Heart right ventricle (tissue), 16 donors: ENCODE measurements at places on chromosomes 2 and 18.
A peak's percentile ranks its signal among the peaks of the same experiment; 100 is the strongest.

DNA sequence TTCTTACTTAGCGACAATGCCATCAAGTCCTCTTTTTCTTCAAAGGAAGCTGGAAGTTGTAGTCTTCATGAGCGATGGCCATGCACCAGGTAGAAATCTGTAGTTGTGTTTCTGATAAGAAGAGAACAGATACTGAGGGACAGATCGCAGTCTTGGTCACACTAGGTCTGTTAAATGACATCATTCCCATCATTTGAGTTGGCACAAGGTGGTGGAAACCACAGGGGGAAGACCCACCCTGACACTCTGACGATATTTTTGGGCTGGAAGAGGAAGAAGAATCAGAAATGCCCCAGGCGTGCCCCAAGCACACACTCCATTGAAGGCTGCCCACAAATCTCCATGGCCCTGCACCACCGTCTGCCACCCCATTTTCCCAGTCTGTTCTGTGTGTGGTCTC lies 89.0 kb upstream of the BOD1L2 start:
- H3K4me1 ChIP-seq, result no peaks in the 10 kb centered on the region
- no peak for DNase-seq
- H3K4me3 ChIP-seq, result no peak overlapping the region
- H3K27me3 ChIP-seq, result peaks cover 27% of the 10 kb centered on the region

DNA sequence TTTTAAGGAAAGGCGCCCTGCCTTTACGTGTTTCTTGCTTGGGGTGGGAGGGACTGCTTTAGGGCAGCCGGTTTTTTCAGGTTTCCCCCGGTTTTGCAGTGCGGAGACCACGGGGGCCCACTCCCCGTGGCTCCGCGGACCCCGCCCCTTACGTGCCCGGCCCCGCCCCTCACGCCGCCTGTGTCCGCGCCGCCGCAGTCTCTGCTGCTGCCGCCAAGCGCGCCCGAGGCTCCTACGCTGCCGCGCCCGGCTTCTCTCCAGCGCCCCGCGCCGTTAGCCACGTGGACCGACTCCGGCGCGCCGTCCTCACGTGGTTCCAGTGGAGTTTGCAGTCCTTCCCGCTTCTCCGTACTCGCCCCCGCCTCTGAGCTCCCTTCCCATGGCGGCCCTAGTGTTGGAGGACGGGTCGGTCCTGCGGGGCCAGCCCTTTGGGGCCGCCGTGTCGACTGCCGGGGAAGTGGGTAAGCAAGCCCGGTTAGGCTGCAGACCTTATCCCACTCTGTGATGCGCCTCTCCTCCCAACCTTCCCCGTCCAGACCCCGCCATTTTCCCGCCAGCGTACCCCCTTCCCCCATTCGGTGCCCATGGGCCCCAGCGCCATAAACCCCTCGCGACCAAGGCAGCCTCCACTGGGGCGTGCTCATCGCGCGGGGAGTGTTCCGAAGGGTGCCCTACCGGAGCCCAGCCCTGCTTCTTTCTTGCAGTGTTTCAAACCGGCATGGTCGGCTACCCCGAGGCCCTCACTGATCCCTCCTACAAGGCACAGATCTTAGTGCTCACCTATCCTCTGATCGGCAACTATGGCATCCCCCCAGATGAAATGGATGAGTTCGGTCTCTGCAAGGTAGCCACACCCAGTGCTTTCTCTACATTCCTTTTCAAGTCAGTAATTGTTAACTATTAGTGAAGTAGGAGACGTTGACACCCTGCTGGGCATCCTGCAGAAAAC lies at the start of gene CAD:
TSS of gene CAD (plus strand) at position 197 of the 949 bp plus-strand sequence. CDS start at position 380, 183 bp downstream.
- peak within 1 kb of the TSS; percentile 73 for H3K27ac ChIP-seq
- H3K4me1 ChIP-seq, result peaks cover 10% of the 10 kb centered on the region
- H3K27me3 ChIP-seq, result no peaks in the 10 kb centered on the region
- peak; percentile 80 for DNase-seq
- H3K4me3 ChIP-seq, result peak within 1 kb of the TSS; percentile 66

GRCh38 chr18:13309748-13310670 lies 91.4 kb downstream of the LDLRAD4 start:
- H3K27ac ChIP-seq, result no peak overlapping the region
- no peak overlapping the region for H3K4me3 ChIP-seq
- peaks cover 4% of the 10 kb centered on the region for H3K36me3 ChIP-seq
- no peaks in the 10 kb centered on the region for H3K27me3 ChIP-seq
- DNase-seq, result no peak

- no peaks in the 10 kb centered on the region for H3K36me3 ChIP-seq
- H3K4me1 ChIP-seq, result no peaks in the 10 kb centered on the region
- H3K4me3 ChIP-seq, result no peak overlapping the region
- DNase-seq, result no peak
- no peak overlapping the region for H3K27ac ChIP-seq
Observed at GRCh38 chr2:100446696-100447095, 23.6 kb upstream of the NMS start.

DNA sequence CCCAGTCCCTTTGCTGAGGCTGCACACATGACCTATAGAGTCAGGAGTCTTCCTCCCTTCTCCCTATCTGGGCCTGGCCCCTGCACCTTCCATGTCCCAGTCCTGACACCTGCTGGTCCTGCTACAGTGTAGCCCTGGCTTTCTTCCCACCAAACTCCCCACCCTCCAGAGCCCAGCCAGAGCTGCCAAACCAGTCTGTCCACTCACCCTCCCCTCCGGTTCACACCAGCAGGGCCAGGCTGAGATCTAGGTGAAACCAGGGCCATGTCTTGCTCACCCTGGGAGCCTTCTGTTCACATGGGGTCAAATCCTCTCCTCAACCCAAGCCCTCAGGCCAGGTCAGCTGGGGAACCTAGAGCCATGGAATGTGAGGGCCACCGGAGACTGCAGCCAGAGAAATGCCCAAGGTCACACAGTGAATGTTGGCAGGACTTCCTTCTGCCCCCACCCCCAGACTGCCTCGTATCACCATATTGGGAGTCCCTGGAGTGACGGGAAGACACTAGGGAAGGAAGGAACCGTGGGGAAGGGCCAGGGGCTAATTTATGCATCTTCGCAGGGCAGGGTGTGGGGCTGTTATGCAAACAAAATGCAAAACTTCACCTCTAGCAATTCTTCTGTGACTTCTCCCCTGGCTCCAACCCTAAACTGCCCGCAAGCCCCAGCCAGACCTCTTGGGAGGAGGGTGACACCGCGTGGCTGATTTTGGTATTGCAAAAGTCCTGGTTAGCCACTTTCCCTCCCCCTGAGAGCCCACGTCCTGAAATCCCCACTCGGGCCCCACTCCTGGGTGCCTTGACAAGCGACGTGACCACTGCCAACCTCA lies 14.6 kb downstream of the TNS1 start:
- H3K36me3 ChIP-seq, result no peaks in the 10 kb centered on the region
- peak overlapping the region; percentile 90 for H3K27ac ChIP-seq
- no peaks in the 10 kb centered on the region for H3K27me3 ChIP-seq
- DNase-seq, result peak; percentile 91
- H3K4me3 ChIP-seq, result no peak overlapping the region

- peaks cover 38% of the 10 kb centered on the region for H3K4me1 ChIP-seq
- no peaks in the 10 kb centered on the region for H3K27me3 ChIP-seq
- H3K27ac ChIP-seq, result no peak overlapping the region
- no peaks in the 10 kb centered on the region for H3K36me3 ChIP-seq
- DNase-seq, result no peak
- no peak overlapping the region for H3K4me3 ChIP-seq
Observed at GRCh38 chr2:11129598-11130449, 25.4 kb upstream of the SLC66A3 start.

DNA sequence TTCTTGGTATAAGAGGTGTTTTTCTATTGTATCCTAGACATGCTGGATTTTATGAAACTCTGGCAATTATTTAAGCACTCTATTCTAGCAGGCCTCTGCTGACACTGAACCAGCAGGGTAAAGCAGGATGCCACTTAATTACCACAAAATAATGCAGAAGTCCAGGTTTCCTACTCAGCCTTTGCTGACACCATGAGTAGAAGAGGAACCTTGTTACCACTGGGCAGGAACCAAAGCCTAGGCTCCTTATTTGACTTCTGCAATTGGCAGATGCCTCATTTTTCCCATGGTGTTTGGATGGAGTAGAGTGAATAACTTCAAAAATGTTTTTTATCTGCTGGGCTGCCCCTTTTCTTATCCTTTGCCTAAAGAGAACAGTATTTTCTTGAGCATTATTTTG lies 60.8 kb downstream of the THNSL2 start:
- no peak overlapping the region for H3K27ac ChIP-seq
- no peak overlapping the region for H3K4me3 ChIP-seq
- H3K36me3 ChIP-seq, result no peaks in the 10 kb centered on the region
- no peaks in the 10 kb centered on the region for H3K4me1 ChIP-seq

DNA sequence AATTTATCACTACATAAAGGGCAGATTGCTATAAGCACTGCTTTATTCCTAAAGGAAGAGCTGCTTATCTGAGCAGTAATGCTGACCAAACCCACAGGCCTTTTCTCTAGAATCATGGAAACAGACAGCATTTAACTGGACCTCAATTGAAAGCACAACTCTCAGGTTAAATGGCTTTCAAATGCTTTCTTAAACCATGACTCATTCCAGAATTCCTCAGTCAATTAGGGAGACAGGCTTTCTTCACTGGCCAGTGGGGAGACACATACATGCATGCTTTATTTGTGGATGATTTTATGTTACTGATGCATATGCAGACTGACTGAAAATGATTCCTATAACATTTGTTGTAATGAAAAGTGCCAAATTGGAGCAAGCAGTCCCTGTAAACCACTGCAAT lies 114.6 kb downstream of the ACVR1 start:
- H3K4me1 ChIP-seq, result no peaks in the 10 kb centered on the region
- no peak for DNase-seq
- no peaks in the 10 kb centered on the region for H3K36me3 ChIP-seq
- no peak overlapping the region for H3K27ac ChIP-seq
- H3K27me3 ChIP-seq, result no peaks in the 10 kb centered on the region
